ENCODE measurements at places on chromosomes 6 and 20. TPM values are rescaled to one million over a fixed set of nuclear protein-coding genes. Genes with fewer than 3 reads are reported as not detected.
A peak's percentile ranks its signal among the peaks of the same experiment; 100 is the strongest.

DNA sequence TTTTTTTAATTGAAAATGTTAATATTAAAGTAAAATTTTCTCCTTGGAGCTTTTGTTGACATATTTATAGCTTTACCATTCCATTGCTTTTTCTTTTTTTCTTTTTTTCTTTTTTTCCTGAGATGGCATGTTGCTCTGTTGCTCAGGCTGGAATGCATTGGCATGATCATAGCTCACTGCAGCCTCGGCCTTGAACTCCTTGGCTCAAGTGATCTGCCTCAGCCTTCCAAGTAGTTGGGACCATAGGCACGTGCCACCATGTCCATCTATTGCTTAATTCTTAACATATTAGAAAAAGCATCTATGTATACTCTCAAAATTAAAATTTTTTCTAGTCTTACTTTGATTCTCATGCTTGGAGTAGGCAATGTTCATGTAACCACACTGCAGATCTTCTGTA, 43.0 kb downstream of the RALGAPB start:
- DNase-seq = no peak
- no peaks in the 10 kb centered on the region for H3K27me3 ChIP-seq
- H3K4me3 ChIP-seq = no peak overlapping the region
- no peak overlapping the region for H3K27ac ChIP-seq
- H3K36me3 ChIP-seq = no peaks in the 10 kb centered on the region

The MCCD1 gene
- not detected for total RNA-seq

- H3K4me3 ChIP-seq = no peak overlapping the region
- no peaks in the 10 kb centered on the region for H3K27me3 ChIP-seq
- no peak overlapping the region for H3K27ac ChIP-seq
- H3K36me3 ChIP-seq = no peaks in the 10 kb centered on the region
- DNase-seq = no peak
Observed at GRCh38 chr20:32861446-32861845, 2.7 kb downstream of the EFCAB8 start.

DNA sequence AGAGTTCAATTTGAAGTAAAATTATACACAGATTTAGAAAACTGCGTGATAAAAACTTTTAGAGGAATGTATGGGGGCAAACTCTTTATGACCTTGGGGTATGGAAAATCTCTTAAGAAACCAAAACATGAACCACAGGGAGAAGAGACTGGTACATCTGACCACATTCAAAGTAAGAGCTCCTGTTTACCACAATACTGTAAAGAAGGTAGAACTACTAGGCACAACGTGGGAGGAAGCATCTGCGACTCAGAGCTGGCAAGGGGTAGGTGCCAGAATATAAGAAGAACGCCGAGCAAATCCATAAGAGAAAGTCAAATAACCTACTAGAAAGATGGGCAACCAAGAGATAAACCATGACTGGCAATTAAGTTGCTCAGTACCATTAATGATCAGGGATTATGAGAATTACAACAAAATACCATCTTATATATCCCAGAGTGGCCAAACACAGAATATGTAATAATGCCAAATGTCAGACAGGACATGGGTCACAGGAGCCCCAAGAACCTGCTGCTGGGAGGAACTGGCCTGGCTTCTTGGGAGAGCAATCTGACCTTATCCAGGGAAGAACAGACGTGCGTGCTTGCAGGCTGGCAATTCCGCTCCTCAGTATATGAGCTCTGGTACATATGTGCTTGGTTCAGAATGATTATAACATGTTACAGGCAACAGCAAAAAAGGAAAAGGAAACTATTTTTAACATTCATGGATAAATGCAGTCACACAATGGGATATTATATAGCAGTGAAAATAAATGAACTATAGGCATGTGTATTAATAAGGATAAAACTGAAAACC, 50.2 kb downstream of the INSM1 start:
- H3K4me3 ChIP-seq = no peak overlapping the region
- H3K27me3 ChIP-seq = no peaks in the 10 kb centered on the region
- no peak overlapping the region for H3K27ac ChIP-seq

DNA sequence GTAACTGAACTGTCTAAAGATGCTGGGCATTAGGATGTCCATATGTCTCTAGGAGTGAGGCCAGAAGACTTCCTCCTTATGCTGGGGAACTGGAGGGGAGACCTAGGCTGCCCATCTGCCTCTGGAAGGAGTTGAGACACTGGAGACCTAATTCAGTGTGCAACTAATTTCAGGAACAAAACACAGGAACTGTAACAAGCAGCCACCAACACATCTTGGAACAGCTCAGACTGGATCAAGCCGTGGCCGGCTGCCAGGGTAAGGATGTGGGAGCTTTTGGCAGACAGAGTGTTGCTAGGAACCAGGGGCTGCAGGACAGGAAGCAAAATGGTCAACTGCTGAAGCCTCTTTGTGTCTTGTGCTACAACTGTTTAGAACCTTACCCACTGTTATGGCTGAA, 16.4 kb upstream of the MAS1 start:
- no peak overlapping the region for H3K4me3 ChIP-seq
- no peak overlapping the region for H3K27ac ChIP-seq
- H3K27me3 ChIP-seq = no peaks in the 10 kb centered on the region
- DNase-seq = no peak

DNA sequence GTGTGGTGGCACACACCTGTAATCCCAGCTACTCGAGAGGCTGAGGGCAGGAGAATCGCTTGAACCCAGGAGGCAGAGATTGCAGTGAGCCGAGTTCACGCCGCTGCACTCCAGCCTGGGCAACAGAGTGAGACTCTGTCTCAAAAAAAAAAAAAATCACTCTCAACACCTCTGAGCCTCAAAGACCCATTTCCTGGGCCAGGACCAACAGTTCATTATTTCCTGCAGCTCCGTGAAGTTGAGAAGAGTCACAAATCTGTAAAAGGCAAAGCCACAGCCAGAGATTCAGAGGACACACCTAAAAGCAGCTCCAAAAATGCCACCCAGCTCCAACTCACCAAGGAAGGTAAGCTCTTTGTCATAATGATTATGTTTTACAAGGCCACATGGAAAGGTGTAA, 15.2 kb upstream of the NOP56 start:
- H3K36me3 ChIP-seq = no peaks in the 10 kb centered on the region
- no peak for DNase-seq
- no peaks in the 10 kb centered on the region for H3K27me3 ChIP-seq
- no peaks in the 10 kb centered on the region for H3K4me1 ChIP-seq
- H3K4me3 ChIP-seq = no peak overlapping the region

DNA sequence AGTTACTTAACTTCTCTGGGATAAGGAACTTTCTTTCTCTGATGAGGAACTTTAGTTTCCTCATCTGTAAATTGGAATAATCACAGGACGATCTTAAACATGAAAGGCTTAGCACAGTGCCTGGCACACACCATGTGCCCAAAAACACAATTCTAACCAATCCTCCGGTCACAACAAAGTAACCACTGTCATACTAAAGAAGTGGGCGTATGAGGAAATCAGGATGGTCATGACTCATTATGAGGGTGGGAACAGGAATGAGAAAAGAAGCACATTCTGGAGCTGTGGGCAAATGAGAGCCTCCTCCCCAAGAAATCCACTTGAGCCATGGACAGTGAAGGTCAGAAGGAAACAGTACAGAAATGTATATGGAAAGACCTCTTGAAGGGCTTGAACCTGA, 82.9 kb downstream of the LRFN2 start:
- no peaks in the 10 kb centered on the region for H3K27me3 ChIP-seq
- DNase-seq = no peak
- H3K36me3 ChIP-seq = no peaks in the 10 kb centered on the region
- no peaks in the 10 kb centered on the region for H3K4me1 ChIP-seq

- peak overlapping the region; percentile 37 for H3K27ac ChIP-seq
- no peaks in the 10 kb centered on the region for H3K36me3 ChIP-seq
- no peak for DNase-seq
- H3K27me3 ChIP-seq = no peaks in the 10 kb centered on the region
- no peaks in the 10 kb centered on the region for H3K4me1 ChIP-seq
- no peak overlapping the region for H3K4me3 ChIP-seq
Observed at GRCh38 chr6:154457881-154458284, 52.6 kb downstream of the CNKSR3 start.

GRCh38 chr6:47743744-47744143, 38.1 kb upstream of the OPN5 start:
- H3K4me1 ChIP-seq = no peaks in the 10 kb centered on the region
- DNase-seq = no peak
- H3K36me3 ChIP-seq = no peaks in the 10 kb centered on the region
- no peaks in the 10 kb centered on the region for H3K27me3 ChIP-seq
- no peak overlapping the region for H3K4me3 ChIP-seq

GRCh38 chr6:163665464-163665863, 250.9 kb downstream of the QKI start:
- H3K27ac ChIP-seq = no peak overlapping the region
- no peak overlapping the region for H3K4me3 ChIP-seq
- no peak for DNase-seq
- no peaks in the 10 kb centered on the region for H3K27me3 ChIP-seq
- H3K4me1 ChIP-seq = no peaks in the 10 kb centered on the region
- no peaks in the 10 kb centered on the region for H3K36me3 ChIP-seq

The FAM8A1 gene
- total RNA-seq = 39.4 TPM

- H3K27ac ChIP-seq = no peak overlapping the region
- no peak overlapping the region for H3K4me3 ChIP-seq
- H3K27me3 ChIP-seq = no peaks in the 10 kb centered on the region
- no peaks in the 10 kb centered on the region for H3K36me3 ChIP-seq
- no peaks in the 10 kb centered on the region for H3K4me1 ChIP-seq
Observed at GRCh38 chr6:74404366-74404765, 708.4 kb downstream of the CD109 start.

GRCh38 chr6:43926634-43927531, 156.9 kb downstream of the VEGFA start:
- DNase-seq = peak; percentile 34
- no peaks in the 10 kb centered on the region for H3K36me3 ChIP-seq
- H3K4me1 ChIP-seq = no peaks in the 10 kb centered on the region
- no peaks in the 10 kb centered on the region for H3K27me3 ChIP-seq

DNA sequence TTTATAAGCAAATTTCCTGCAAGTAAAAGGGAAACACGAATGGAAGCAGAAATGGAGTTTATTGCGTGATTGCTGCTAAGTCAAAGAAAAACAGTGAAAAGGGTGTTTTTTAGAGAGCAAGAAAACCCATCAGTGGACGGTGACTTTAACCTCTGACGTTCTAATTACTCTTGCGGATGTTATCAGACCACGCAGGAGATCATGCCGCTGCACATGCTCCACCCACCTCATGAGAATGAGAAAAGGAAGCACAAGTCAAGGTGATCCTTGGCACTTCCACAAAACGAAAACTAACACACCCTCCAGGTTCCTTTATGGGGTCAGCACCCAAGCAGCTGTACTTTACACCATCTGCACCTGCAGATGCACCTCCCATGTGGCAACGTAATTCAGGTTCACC, 45.0 kb downstream of the LYRM4 start:
- H3K27me3 ChIP-seq = no peaks in the 10 kb centered on the region
- no peaks in the 10 kb centered on the region for H3K36me3 ChIP-seq
- H3K4me3 ChIP-seq = no peak overlapping the region

DNA sequence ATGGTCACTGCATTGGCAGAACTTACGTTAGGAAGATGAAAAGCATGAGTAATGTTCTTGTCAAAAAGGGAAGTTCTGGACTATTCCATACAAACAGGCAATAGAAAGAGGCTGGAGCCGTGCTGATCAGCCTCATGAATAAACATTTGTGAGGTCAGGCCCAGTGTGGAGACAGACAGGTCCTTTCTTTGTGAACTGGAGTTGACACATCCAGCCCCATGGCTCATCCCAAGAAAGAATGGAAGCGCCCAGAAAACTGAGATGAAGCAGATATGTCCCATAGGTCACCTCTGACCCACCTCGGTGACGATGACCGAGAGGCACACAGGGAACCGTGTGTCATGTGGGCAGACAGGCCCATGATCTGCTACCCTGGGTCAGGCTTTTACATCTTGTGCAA, 276.0 kb upstream of the SGK1 start:
- no peak overlapping the region for H3K4me3 ChIP-seq
- H3K4me1 ChIP-seq = no peaks in the 10 kb centered on the region
- no peak for DNase-seq
- H3K27ac ChIP-seq = no peak overlapping the region
- H3K36me3 ChIP-seq = no peaks in the 10 kb centered on the region
- no peaks in the 10 kb centered on the region for H3K27me3 ChIP-seq

The OR2H2 gene
- not detected for total RNA-seq

The ENPP3 gene
- total RNA-seq = 0.98 TPM

DNA sequence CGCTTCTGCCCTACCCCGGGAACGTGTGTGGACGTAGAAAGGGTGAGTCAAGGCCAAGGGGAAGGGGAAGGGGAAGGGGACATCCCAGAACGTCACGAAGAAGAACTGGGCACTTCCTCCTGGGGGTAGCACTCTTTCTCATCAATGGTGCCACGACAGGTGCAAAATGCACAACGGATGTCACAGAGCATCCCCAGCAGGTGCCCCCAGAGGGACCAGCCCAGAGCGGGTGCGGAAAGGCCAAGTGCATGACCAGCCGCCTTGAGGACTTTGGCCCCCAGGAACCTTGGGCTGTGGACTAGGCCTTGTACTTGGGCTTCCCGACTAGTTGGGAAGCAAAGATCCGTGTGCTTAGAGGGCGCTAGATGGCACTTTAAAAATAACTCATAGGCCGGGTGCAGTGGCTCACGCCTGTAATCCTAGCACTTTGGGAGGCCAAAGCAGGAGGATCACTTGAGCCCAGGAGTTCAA, 12.1 kb upstream of the SRC start:
- H3K4me3 ChIP-seq = no peak overlapping the region
- H3K27me3 ChIP-seq = no peaks in the 10 kb centered on the region
- no peak for DNase-seq
- no peaks in the 10 kb centered on the region for H3K36me3 ChIP-seq

DNA sequence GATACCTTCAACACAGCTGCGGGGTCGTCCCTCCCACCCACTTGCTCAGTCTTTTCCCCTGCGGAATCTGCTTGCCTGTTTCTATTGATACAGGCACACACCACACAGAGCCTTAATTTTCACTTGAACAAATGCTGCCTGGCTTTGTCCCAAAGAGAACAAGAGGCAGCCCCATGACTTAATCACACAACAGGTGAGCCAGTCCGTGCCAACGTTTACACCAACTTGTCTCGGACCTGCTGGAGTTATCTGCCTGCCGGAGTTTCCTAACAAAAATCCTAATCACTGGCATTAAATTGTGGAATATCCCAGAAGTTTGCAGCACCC, 186.8 kb upstream of the RREB1 start:
- no peak for DNase-seq
- H3K27ac ChIP-seq = no peak overlapping the region
- H3K36me3 ChIP-seq = no peaks in the 10 kb centered on the region
- no peaks in the 10 kb centered on the region for H3K4me1 ChIP-seq
- no peaks in the 10 kb centered on the region for H3K27me3 ChIP-seq

The TNFAIP3 gene
- total RNA-seq = 50.5 TPM

GRCh38 chr6:71288228-71289038, at the start of gene OGFRL1:
Gene OGFRL1 (plus strand): TSS chr6:71288811. CDS start chr6:71288937, 126 bp downstream.
- peak within 1 kb of the TSS; percentile 82 for H3K4me3 ChIP-seq
- H3K27ac ChIP-seq = peak within 1 kb of the TSS; percentile 98
- peak; percentile 70 for DNase-seq
- no peaks in the 10 kb centered on the region for H3K4me1 ChIP-seq

All from breast epithelium (tissue), 4 donors.